Stimulated activated CD8-positive, alpha-beta memory T cell treated with anti-CD3 and anti-CD28 coated beads, Interleukin-15, amount 100 ng/mL, for 48 hours (primary cell): ENCODE measurements at places on chromosomes 16 and 17.

DNA sequence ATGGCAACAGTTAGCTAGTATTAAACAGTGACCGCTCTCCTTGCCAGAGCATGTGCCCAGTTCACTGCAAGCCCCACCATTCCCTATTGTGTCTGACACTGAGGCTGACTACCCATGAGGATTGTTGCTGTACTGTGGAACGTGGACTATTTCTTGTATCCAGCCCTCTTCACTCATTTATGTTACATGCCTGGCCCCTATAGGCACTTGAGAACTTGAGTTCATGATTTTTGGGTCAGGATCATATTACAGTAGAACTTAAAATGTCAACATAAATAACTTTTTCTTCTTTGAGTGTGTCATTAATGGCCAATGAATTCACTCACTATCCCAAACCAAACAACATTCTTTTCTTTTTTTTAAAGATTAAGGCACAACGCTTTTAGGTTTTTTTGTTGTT, 55.7 kb downstream of the LYRM1 start:
- no peak for DNase-seq

GRCh38 chr16:10966129-10966528, 21.8 kb downstream of the CLEC16A start:
- no peak for DNase-seq

DNA sequence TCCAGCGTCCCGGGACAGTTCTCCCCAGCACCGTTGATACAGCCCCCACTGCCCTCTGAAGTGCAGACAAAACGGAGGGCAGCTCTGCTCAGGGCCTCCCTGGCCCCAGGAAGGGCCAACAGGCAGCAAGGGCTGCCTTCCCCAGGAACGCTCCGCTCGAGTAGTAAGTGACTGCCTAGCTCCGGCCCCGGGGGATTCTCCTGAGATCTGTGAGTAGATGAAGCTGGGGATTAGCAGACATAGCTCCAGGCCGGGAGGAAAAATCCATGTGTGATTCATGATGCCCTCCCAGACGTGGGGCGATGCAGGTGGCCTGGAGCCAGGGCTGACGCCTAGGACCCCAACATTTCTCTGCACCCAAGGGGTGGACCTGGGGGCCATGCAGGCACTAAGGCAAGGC, 85.3 kb downstream of the ENGASE start:
- DNase-seq, result no peak

- no peak for DNase-seq
These were observed 4.7 kb upstream of the ASGR2 start for GRCh38 chr17:7119314-7119713.

DNA sequence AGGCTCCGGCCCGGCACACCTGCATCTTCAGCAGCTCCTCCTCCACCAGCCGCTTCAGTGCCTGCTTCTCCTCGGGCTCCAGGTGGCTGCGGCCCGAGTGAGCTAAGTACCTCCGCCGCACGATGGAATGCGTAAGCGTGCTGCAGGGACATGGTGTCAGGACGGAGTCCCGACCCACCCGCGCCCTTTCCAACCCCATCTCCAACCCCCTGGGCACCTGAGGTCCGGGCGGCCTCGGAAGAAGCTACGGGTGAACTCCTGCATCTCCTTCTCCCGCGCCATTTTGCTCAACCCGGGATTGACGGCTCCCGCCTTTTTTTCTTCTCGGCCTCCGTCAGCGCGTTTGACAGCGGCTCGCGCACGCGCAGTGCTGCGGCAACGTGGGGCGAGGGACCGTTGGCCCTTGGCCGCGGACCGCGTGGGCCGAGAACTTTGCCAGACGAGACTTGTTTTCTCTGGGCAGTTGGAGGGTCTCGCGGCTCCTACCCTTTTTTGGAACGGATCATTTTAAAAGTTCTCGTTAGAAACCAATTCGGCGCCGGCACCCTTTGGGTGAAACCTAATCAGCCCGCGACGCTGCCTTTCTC, at the start of gene HIRIP3:
Gene HIRIP3 (minus strand): TSS at position 294 of the 587 bp plus-strand sequence. CDS start 12 bp downstream, at position 282.
- peak; percentile 85 for DNase-seq
